Occipital lobe (tissue), 3 donors: ENCODE measurements at places on chromosomes 6 and 20.

DNA sequence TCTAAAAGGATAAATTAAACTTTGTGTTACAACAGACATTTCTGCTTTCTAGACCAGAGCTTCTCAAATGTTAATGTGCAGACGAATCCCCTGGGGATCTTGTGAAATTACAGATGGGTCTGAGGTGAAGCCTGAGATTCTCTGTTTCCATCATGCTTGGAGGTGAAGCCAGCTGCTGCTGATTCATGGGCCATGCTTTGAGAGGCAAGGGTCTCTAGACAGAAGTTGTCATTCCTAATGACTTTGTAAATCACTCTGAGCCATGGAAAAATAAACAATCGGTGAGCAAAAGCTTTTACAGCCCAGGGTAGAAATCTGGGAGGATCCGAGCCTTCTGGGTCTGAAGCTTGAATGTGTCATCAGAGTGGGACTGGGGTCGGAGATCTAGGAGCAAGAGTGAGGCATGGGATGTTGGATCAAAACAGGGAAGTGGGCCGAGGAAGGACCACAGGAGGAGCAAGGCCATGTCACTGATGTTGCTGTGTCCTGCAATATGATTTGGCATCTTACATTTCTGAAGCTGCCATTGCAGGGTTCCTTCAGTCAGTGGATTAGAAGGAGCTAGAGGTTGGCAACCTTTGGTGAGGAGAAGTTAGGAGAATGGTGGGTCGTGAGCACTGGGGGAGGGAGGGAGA is 77.3 kb downstream of the TRMT11 start:
- no peak for DNase-seq

DNA sequence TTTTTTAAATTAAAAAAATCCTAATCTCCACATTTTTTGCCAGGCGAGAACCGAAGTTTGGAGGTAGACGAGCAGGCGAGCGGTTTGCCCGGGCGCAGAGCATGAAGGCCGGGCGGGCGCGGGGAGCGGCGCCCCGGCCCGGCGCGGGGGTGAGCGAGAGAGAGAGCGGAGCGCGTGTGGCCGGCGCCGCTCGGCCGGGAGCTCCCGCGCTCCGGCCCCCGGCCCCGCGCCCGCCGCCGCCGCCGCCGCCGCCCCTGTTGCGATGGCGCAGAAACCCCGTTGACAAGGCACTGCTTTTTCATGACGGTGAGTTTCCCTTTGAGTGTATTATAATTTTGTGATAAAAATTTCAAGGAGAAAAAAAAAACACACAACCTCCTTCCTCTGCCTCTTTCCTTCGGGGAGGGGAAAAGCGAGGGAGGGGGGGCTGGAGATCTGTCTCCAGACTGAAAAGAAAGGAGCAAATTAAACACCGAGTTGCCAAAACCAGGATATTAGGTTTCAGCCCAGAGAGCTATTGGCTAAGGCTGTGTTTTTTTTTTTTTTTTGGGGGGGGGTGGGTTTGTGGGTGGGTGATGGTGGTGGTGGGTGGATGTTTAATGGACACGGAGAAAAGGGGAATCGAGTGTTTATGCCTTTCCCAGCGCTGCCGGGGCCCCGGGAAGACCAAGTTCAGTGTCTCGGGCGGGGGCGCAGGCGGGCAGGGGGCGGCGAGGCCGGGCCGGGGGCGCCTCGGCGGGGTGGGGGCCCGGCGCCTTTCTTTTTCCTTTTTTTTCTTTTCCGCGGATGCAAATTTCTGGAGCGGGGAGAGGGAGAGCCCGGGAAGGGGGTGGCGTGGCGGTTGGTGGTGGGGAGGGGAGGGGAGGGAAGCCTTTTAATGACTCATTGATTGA is at the start of gene BICRAL:
Gene BICRAL, plus strand, starts transcription at position 257 of the 893 bp plus-strand sequence. CDS start 39,971 bp downstream, outside the sequence.
- DNase-seq = peak; percentile 51

GRCh38 chr6:36834576-36835341 is 4.5 kb downstream of the CPNE5 start:
- no peak for DNase-seq

GRCh38 chr20:43198607-43199006 is 8.9 kb upstream of the PTPRT start:
- DNase-seq = no peak

DNA sequence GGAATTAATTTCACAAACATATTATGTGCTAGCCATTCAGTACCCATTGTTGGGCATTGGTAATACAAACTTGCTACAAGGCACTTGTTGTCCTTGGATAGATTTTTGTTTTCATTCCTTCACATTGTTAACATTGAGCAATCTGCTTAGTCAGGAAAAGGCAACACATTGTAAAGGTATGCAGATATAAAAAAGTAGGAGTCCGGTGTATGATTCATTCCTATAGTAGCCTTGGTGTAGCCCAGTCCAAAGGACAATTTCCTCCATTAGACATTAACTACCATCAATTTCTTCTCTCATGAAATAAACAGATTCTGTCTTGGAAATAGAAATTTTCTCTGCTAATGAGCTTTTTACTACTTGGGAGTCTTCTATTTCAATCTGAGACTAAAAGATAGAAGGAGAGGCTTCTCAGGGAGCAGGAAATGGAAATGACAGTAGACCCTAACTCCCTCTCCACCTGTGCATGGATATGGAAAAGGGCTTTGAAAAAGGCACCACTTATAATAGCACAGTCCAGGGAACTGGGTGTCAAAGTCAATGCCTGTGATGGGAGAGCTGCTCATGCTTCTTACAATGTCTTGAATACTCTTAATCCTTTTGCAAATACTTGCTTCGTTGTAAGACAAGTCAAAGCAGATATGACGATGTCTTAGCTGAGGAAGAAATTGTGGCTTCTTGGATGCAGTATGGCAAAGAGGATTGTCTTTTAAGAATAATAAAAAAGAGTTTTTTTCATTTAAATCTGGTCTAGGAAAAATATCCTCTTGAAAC is 369.4 kb upstream of the CITED2 start:
- DNase-seq = no peak

DNA sequence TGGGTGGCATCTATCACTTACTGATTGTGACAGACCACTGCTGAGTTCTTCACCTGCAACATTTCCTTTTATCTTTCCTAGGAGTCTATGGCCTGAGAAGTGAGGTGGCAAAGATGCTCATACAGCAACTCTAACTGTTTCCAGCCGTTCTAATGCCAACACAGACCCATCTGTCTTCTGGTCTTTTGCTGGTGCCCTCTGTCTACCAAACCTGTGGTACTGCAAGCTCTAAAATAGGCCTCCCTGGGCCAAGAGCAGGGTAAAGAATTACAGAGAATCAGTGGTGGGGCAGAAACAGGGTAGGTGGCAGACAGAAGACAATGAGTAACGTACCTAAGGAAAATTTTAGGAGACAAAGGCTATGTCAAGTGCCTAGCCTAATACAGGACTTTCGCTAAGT is 611.0 kb upstream of the FLRT3 start:
- no peak for DNase-seq

DNA sequence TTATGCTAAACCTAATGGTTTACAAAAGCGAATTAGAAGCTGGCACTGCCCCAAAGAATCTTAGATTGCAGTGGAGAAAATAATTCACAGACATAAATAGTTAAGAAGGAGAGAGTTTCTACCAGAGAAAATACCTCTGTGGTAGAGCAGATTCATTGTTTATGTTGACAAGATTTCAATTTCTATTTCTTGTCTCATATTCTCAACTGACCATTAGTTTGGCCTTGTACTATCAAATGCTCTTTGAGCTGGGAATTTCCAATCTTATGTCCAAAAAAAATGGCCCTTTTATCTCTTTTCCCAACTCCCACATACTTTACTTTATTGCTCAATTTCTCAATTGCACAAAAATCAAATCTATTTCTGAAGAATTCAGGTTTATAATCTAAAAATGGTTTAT is 804.1 kb upstream of the CITED2 start:
- DNase-seq = no peak

DNA sequence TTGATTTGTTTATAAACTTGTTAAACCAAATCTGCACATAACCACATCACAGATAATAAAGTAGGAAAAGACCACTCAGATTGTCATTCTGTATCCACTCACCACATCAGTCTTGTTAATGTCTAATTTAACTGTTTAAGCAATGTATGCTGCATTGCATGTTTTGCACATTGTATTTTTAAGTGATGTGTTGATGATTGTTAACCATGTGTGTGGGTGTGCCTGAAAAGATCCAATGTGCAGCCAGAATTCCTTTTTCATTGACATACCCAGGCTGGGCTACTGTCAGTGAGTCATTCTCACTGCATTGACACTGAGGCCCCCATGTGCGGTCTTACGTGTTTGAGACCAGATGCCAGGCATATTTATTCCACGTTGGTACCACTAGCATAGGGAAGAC is 167.3 kb downstream of the TRMT11 start:
- DNase-seq = no peak
